Pons (tissue), 1 donor: ENCODE measurements at places on chromosomes 4 and X.
A peak's percentile ranks its signal among the peaks of the same experiment; 100 is the strongest.

DNA sequence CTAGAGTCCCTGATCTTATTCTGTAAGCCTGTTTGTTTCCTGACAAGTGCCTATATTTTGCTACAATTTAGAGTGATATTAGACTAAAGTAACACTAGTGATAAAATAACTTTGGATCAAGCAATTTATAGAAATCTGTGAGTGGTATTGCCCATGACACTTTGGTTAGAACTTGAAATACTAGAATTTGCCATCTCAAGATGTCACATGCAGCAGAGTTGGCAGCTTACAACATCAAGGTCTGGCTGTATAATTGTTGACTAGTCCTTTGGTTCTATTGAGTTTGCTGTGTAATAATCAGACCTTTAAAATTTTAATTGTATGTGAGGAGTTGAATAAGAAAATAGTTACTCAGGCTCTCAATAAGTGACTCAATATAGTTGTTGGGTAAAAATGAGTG lies 167.1 kb downstream of the RAPGEF2 start:
- DNase-seq = peak; percentile 81

GRCh38 chr4:25178838-25179261 lies 18.6 kb upstream of the SEPSECS start:
- DNase-seq = no peak

DNA sequence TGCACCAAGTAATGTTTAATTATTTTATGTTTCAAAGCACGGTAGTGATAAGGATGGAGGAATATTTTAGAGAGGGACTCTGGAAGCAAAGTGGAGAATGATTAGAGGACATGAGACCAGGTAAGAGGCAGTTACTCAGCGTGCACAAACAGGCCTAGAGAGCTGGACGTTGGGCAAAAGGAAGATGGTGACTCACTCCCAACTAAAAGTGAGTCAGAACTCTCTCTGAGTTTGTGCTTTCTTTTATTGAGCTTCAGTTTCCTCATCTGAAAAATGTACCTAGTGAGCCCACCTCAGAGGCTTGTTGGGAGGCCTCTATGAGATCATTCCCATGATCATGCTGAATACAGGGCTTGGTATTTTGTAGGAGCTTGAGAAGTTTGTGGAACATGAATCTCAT lies 1.6 kb upstream of the ZC4H2 start:
- DNase-seq = no peak

GRCh38 chr4:1406394-1406980 lies at the start of gene NKX1-1:
TSS of gene NKX1-1 (minus strand) at chr4:1406442. CDS start at chr4:1406442, 0 bp downstream.
- no peak for DNase-seq

DNA sequence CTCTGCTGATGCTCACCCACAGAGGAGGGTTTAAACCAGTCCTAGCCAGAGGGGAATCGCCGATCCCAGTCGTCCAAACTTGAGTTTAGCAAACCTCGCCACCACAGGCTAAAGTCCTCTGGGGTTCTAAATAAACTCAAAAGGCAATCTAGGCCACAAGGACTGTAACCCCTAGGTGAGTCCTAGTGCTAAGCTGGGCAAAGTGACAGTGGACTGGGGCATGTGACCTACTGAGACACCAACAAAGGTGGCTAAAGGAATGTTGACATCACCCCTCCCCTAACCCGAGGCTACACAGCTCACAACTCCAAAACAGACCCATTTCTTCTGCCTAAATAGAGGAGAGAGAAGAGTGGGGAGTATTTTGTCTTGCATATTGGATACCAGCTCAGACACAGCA lies 142.8 kb upstream of the PRDX4 start:
- no peak for DNase-seq

GRCh38 chrX:154443992-154444754 lies at the start of gene FAM50A:
TSS of gene FAM50A (plus strand) at chrX:154444141. CDS start at chrX:154444236, 95 bp downstream.
- no peak for DNase-seq

DNA sequence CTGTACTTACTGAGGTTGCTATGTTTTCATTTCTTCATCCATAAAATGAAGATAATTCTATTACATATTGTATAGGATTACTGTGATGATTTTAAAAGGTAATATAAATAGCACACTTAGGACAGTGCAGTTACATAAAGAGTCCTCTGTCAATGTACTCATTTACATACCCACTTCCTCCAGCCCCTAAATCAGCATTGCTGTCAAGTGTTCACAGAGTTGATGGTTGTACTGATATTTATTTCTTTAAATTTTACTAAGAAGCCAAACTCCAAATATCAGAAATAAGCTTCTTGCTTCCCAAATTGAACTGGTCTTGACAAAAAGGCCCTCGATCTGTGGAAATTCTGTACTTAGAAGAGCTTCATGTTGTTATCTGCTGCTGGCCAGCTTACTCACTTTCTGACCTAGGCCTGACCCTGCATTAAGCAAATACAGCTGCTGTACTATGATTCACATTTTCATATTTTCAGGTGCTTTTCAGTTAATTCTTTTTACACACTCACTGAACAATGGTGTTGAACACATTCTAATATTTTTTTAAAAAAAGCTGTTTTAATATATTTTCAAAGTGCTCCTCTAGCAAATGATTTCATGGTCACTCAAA lies 259.6 kb downstream of the UNC5C start:
- no peak for DNase-seq

DNA sequence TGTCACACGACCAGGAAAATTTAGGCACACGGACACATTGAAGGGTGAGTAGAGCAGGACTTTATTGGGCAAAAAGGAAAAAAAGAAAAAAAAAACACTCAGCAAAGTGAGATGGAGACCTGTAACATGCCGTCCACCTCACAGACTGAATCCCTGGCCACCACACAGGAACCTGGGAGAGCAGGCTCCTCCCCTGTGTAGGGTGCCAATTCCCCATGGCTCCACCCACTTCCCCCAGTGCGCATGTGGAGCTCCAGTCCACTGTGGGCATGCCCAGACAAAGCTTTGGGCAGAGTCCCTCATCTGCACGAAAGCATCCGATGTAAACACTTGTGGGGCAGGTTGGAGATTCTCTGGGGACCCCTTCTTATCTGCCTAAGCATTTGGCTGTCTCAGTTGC lies 23.6 kb upstream of the CBR4 start:
- DNase-seq = no peak

GRCh38 chr4:149896432-149896831 lies 80.8 kb upstream of the IQCM start:
- DNase-seq = peak; percentile 44

DNA sequence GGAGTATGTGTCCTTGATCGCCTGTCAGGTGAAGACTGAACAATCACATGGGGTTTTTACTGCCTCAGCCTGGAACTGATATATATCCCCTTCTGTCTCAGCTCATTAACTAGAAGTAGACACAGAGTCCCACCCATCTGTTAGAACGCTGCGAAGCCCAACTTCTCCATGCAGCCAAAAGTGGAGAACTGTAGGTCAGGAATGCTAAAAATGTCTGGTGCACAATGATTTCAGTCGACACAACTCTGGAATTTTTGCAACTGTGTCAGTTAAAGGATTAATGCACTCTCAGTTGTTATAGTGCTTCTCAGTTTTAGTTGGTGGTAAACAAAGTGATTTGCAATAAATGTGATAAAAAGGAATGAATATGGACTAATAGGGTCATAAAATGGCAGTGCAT lies 287.2 kb downstream of the INPP4B start:
- no peak for DNase-seq

- DNase-seq = peak; percentile 71
These were observed 102.4 kb downstream of the CLNK start for GRCh38 chr4:10582059-10582686.

GRCh38 chr4:116118221-116118620 lies 967.2 kb downstream of the TRAM1L1 start:
- no peak for DNase-seq

DNA sequence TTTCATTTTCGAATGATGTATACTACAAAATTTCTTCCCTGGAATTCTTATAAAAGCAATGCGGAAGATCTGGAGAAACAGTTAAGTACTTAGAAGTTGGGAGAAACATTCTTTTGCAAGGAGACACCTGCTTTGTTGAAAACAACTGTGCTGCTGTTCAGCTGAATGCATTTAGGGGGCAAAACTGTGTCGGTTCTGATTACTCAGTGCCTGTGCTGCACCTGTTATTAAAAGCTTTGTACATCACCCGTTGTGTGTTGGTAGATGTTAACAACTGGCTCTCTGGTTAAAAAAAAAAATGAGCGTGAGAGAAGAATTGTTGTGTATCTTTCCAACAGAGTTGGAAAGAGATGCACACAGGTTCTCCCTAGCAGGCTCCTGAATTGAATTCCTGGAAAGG lies 184.1 kb upstream of the HHIP start:
- DNase-seq = no peak

GRCh38 chr4:120680647-120681228 lies 241.8 kb downstream of the PRDM5 start:
- no peak for DNase-seq

- DNase-seq = peak; percentile 65
These were observed 97.1 kb downstream of the MRPL1 start for GRCh38 chr4:77959566-77960338.

DNA sequence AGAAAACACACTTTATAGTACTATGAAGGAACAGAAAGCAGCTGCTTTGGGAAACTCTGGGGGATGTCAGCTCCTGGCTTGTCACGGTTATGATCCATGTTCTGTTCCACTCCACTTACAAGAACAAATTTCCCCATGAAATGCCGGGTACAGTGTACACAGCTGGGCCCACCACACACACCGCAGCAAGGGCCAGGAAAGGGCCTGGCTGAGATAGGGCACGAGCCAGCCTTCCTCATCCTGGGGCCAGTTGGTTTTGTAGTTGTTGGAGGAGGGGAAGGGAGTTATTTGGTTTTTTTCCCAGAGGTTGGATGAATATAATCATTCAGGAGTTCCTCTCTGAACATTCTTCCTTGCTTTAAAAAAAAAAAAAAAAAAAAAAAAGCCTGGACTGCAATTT lies 56.8 kb downstream of the SEPSECS start:
- DNase-seq = no peak

DNA sequence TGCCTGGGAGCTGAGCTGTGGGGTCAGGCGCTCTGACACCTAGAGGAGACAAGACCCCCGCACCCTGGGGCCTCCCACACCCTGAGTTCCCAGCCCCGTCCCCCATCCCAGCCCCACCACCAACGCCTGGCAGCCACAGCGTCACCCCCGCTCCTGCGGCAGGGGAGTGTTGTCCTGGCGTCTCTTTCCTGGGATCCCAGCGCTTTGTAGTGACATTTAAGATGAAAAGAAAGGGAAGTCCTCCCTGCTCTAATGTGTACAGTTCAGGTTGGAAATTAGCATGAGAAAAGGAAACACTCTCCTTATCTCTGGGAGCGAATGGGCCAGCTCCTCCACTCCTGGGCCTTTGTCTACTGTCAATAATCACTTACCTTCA lies 112.1 kb downstream of the FAM53A start:
- DNase-seq = no peak

DNA sequence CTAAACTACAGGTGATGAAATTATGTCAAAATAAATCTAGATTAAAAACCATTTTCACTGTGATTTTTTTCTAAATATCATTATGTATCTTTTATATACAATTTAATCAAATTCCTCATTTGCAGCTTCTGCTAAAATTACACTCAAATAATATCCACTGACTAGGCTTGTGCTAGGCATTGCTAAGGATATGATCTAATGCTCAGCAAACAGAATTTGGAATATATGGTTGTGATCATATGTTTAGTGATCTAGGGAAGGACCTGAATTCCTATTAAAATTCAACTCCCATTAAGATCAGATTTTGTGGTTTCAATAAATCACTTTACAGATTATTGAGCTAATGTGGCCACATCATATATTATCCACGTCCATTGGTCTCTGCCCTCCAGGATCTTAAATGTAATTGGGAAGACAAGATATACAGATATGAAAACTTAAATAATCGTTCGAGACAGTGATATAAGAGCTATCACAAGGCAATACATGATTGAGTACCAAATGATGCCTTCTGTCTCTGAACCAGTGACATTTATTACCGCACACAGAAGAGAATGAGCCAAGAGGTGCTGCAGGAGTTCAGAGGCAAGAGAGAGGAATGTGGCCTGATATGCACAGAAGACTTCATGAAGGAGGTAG lies 206.0 kb upstream of the RPS6KA3 start:
- DNase-seq = no peak

DNA sequence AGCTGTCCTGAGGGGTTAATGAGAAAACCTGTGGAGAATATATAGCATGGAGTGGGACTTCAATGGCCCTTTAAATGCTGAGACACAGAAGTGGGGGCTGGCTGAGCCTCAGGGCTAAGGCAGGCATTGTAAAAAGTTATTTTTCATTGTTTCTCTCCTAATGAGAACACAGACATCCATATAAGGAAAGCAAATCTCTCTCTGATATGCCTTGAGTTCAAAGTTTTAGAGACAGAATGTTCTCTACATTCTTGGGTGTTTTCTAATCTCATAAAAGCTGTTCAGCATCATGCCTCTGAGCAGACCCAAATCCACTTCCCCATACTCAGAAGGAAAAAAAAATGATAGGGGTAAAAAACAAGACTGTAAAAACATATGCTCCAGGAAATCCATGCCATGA lies 16.8 kb upstream of the RAB40A start:
- no peak for DNase-seq

DNA sequence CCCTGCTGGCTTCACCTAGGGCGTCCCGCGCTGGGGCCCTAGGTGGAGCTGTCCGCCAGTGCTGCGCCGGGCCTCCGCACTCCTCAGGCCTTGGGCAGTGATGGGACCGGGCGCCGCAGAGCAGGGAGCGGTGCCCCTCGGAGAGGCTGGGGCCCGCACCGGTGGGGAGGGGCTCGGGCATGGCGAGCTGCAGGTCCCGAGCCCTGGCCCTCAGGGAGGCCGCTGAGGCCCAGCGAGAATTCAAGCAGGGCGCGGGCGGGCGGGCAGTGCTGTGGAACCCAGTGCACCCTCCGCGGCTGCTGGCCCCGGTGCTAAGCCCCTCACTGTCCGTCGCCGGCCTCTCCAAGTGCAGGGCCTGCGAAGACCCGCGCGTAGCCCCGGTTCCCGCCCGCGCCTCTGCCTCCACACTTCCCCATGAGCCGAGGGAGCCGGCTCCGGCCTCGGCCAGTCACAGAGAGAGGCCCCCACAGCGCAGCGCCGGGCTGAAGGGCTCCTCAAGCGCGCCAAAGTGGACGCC lies 565.1 kb upstream of the NDST4 start:
- DNase-seq = no peak

GRCh38 chrX:12206413-12206812 lies 68.1 kb downstream of the FRMPD4 start:
- no peak for DNase-seq
